ENCODE measurements at places on chromosomes 3 and 15. TPM values are rescaled to one million over a fixed set of nuclear protein-coding genes. Genes with fewer than 3 reads are reported as not detected.

CAMP gene
- 1.9 TPM for polyA plus RNA-seq

MRPS25 gene
- 59.5 TPM for polyA plus RNA-seq

CHRNA5 gene
- polyA plus RNA-seq = 1.2 TPM

AP3B2 gene
- 1.5 TPM for polyA plus RNA-seq

FMN1 gene
- polyA plus RNA-seq = 3.1 TPM

CHL1 gene
- 1.8 TPM for polyA plus RNA-seq

MAPKBP1 gene
- polyA plus RNA-seq = 19.4 TPM

CPN2 gene
- not detected for polyA plus RNA-seq

SLC15A2 gene
- 13.4 TPM for polyA plus RNA-seq

KNG1 gene
- 0.90 TPM for polyA plus RNA-seq

NR2F2 gene
- polyA plus RNA-seq = 138 TPM

RTP1 gene
- polyA plus RNA-seq = not detected

LRRC57 gene
- polyA plus RNA-seq = 28.7 TPM

TMCO5A gene
- not detected for polyA plus RNA-seq

ROPN1 gene
- polyA plus RNA-seq = 0.19 TPM

CLRN1 gene
- polyA plus RNA-seq = not detected

MAP2K1 gene
- polyA plus RNA-seq = 57.6 TPM

ADGRG7 gene
- polyA plus RNA-seq = not detected

All from right lung (tissue), 10 donors.